Heart right ventricle (tissue), 16 donors: ENCODE measurements at places on chromosomes 6 and 20. TPM values are rescaled to one million over a fixed set of nuclear protein-coding genes. Genes with fewer than 3 reads are reported as not detected.

The HBS1L gene
- total RNA-seq = 85.2 TPM

The RAET1L gene
- total RNA-seq = not detected

The MEI4 gene
- total RNA-seq = 0.13 TPM

The HECA gene
- total RNA-seq = 43.7 TPM

- no peak for DNase-seq
Measured at GRCh38 chr20:64077876-64078551, 1.3 kb downstream of the RGS19 start.

DNA sequence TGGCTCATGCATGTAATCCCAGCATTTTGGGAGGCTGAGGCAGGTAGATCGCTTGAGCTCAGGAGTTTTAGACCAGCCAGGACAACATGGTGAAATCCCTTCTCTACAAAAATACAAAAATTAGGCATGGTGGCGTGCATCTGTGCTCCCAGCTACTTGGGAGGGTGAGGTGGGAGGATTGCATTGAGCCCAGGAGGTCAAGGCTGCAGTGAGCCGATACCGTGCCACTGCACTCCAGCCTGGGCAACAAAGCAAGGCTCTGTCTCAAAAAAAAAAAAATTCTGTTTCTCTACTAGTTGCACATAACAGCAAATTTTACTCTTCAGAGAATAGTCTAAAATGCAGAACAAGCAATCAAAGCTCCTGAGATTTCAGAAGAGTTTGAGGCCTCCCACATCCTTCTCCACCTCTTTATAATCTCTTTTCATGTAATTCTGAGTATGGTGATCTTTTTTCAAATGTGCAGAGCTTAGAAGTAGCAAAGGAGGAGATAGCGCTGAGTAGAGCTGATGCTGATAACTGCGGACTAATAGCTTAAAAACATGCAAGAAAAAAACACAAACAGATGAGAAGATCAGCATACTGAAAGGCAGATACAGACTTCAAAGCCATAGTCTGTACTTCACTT lies 23.3 kb downstream of the LRRN4 start:
- no peak for DNase-seq

GRCh38 chr20:1378735-1379125 lies 14.1 kb downstream of the FKBP1A start:
- DNase-seq = no peak

DNA sequence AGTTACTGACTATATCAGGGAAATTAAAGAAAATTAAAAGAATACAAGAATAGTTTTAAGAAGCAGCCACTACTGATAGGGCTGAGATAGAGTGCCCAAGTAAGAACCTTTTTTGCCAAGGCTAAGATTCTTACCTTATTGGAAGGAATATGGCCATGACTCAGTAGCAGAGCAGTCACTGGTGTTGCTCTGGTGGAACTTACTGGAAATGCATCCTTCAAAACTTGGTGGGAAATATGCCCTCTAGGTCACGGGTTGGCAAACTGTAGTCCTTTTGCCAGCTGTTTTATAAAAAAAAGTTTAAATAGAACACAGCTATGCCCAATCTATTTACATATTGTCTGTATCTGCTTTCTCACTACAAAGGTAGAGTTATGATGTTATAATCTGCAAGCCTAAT lies 6.0 kb downstream of the HSF2 start:
- DNase-seq = no peak

GRCh38 chr6:11434565-11435326 lies 102.8 kb upstream of the TMEM170B start:
- no peak for DNase-seq

GRCh38 chr20:10978019-10978702 lies 304.4 kb upstream of the JAG1 start:
- DNase-seq = no peak

DNA sequence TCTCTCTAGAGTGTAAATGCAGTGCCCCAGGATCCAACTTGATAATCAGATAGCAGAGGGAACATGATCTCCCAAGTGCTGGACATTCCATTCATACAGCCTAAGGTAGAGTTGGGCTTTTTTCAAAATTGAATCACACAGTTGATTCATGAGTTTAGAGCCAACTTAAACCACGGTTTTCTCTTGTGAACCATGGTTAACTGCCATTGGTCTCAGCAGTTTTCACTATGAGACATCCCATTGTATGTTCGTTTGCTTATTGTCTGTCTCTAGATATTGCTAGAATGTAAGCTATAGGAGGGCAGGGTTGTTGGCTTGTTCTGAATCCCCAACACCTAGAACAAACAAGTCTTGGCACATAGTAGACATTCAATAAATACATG lies 37.2 kb upstream of the TAF8 start:
- DNase-seq = no peak

- DNase-seq = no peak
Measured at GRCh38 chr6:159089909-159090308, 45.1 kb upstream of the TAGAP start.

DNA sequence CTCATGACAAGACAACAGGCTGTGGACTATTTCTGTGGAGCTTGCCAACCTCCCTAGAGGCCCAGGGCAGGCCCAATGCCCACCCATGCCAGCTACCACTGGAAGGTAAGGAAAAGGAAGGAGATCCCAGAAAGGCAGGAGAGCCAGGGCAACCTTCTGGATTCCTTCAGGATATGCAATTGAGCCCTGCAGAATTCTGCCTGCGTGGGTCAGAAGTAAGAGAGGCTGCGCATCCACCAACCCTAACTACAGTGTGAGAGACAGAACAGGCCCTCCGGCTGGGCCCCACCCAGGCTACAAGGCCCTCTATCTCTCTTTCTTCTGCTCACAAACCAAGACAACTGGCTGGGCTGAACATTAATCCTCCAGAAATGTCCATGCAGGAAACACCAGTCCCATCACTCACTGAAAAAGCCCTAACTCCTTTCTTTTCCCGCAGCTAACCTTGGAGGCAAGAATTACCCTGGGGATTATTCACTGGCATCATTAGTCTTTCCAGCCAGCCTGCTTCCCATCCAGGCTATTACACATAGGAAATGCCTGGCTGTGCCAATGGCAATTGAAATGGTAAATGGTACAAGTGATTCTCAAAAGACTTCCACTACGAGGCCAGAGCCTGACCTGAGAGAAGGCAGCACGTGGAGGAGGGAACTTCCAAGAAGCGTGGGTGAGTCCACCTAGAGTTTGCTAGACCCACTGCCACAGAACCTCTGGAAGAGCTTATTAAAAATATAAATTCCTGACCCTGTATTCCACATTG lies 15.2 kb downstream of the MAP1LC3A start:
- no peak for DNase-seq

- DNase-seq = no peak
Measured at GRCh38 chr6:85676086-85676729, 33.5 kb upstream of the SYNCRIP start.

DNA sequence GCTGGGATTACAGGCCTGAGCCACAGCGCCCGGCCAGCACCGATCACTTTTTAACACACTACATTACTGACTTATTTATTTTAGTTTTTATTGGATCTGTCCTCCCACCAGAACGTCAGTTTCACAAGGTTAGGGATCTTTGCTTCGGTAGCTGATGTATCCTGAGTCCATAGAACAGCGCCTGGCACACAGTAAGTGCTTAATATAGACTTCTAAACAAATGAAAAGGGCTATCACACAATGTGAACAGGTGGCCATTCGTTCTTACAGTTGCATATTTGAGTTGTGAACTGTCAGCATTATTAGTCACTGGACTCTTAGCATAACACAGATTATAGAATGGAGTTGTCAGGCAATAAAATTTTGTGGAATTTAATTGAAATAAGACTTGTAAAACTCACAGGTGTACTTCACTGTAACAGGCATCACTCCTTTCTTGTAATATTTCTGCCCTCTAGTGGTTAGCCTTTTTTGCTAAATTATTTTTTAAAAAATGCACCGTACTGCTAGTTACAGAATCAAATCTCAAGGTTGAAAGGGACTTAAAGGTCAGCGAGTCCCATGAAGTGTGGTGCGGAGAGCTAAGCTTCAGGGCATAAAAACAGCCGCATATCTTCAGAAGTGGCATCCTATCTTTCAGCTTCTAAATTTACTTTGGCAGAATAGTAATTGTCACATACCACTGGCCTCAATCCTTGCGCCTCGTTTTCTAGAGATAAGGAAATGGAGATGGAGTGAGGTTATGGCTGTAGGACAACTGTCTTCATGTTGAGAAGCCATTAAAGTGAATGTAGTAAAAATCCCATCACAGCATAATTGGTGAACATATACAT lies 3.4 kb upstream of the TBC1D7 start:
- no peak for DNase-seq

- peak; percentile 49 for DNase-seq
Measured at GRCh38 chr6:167906899-167907298, 80.2 kb downstream of the AFDN start.

- no peak for DNase-seq
Measured at GRCh38 chr6:133244519-133244918, 3.4 kb downstream of the EYA4 start.

- DNase-seq = no peak
Measured at GRCh38 chr6:118715376-118715775, 64.0 kb upstream of the CEP85L start.

GRCh38 chr6:146434732-146435390 lies 108.8 kb upstream of the RAB32 start:
- DNase-seq = no peak
